ENCODE measurements at places on chromosomes 7 and 10.

GRCh38 chr7:54253036-54253373 lies 289.2 kb upstream of the VSTM2A start:
- no peak for DNase-seq

- DNase-seq = no peak
Measured at GRCh38 chr10:129097776-129098330, 369.2 kb upstream of the MGMT start.

DNA sequence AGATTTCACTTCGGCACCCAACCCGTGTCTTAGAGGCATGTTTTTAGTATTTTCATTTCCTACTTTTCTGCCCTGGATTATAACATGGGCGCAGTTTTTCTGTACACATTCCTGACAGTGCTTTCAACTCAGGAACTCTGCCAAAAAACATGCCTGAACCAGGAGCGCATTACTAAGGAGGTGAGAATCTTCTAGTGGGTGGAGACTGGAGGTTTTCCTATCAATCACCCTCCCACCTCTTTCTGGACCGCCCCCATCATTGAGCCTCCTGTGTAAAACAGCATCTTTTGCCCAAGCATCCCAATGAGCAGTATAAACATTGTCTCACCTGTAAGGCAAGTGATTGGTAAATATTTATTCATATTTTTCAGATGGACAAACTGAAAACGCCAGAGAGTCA lies 53.2 kb downstream of the STK17A start:
- DNase-seq = no peak

GRCh38 chr10:4102802-4103344 lies 317.9 kb upstream of the KLF6 start:
- no peak for DNase-seq

DNA sequence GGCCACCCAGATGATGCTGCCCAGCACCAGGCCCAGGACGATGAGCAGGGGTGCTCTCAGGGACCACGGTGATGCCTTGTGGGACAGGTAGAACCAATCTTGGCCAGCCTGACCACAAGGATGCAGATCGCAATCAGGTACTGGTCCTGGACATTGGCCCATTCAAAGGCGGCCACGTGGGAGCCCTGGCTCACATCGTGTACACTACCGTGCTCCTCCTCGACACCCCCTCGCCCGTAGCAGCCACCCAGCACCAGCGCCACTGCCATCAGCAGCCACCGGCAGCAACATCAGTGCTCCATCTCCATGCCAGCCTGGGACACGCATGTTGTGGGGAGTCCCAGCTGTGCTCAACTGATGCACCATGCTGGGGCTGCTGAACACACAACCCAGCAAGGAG lies 39.0 kb downstream of the AGAP6 start:
- DNase-seq = no peak

DNA sequence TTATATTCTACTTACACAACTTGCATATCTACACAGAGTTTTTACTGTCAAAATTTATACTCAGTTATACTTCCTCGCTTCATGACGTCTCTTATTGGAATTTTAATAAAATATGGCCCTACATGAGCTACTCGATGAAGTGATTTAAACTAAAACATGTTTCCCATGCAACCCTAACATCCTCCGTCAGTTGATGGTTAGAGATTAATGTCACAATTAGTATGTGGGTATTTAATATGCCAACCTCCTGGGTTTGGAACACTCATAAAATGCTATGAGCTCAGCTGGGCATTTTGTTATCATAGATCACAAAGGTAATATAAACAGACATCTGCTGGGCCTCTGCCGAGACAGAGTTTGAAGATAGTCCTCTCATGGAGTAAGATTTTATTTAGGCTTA lies 66.5 kb downstream of the GNAT3 start:
- no peak for DNase-seq

DNA sequence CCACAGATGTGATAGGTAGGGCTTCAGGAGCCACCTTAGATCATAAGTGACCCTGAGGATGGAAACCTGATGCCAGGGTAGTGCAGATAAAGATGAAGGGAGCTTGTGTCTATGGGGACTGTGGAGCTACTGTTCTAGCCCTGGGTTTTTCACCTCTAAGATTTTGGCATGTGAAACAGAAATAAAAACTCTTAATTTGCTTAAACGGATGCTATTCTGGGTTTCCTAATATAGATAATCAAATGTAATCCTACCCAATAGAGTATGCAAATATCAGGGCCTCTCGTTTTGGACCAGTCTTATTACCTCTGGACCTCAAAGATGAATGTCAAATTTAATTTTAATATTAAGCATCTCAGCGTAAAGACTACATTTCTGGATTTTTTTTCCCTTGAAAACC lies 49.3 kb downstream of the ABCB4 start:
- no peak for DNase-seq
